ENCODE measurements at places on chromosomes 13 and 19.

- DNase-seq = no peak
These were observed 45.8 kb upstream of the RGCC start for GRCh38 chr13:41411522-41411921.

DNA sequence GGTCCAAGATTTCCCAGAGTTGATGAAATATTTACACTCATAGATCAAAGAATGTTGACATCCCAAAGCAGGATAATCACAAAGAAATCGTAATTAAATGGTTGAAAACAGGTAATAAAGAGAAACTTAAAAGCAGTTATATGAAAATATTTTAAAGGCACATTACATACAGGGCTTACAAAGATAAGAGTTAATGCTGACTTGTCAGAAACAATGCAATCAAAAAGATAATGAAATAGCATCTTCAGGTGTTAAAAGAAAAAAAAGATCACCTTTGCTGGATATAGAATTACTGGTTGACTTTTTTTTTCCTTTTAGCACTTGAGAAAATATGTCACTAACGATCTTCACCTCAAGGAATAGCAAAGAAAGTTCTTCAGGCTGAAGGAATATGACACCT, 48.8 kb downstream of the KCTD15 start:
- DNase-seq = no peak

- DNase-seq = no peak
These were observed 79.5 kb upstream of the KL start for GRCh38 chr13:32936716-32937115.

DNA sequence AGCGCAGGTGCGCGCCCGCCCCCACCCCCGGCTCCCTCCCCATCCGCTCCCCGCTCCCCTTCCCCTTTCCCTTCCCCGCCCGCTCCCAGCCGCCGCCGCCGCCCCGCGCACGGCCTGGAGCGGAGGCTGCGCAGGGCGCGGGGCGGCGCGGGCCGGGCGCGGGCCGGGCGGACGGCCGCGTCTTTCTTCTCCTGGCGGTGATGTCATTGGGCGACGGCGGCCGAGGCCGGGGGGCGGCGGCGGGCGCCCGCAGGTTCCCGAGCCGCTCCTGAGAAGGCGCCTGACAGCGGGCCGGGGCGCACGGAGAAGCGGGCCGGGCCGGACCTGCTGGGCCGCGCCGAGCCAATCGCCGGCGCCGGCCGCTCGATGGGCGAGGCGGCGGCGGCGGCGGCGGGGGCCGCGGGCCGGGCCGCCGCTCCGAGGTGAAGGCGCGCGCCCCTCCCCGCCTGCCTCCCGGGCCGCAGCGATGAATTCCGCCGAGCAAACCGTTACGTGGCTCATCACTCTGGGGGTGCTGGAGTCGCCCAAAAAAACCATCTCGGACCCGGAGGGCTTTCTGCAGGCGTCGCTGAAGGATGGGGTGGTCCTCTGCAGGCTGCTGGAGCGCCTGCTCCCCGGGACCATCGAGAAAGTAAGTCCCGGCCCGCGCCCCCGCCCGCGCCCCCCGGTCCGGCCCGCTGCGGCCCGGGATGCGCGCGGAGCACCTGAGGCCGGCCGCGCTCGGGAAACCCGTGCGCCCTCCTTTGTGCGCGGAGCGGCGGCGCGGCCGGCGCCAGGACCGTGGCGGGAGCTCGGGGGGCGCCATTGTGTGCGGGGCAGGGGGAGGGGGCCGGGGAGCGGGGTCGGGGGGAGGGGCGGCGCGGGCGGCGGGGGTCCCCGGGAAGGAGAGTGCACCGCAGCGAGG, at the start of gene ARHGEF7:
ARHGEF7 (plus strand) TSS at position 250 of the 904 bp plus-strand sequence; CDS start at position 467, 217 bp downstream.
- DNase-seq = no peak

DNA sequence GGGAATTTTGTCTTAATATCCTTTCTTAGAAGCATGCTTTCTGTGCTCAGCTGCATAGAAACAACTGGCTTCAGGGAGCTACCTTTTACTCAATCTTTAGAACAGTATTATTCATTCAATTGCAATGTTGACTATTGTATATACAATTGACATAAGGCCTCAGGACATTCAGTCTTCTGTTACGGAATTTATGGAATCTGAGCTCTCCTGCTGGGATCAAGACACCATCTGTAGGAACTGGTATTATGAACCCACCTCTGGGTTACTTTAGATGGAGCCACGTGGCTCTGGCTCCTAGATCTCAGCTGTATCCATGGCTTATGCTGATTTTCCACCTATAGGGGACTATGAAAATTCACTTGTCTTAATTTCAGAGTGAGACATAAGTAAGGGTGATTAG, 716.2 kb upstream of the GPC6 start:
- DNase-seq = no peak

DNA sequence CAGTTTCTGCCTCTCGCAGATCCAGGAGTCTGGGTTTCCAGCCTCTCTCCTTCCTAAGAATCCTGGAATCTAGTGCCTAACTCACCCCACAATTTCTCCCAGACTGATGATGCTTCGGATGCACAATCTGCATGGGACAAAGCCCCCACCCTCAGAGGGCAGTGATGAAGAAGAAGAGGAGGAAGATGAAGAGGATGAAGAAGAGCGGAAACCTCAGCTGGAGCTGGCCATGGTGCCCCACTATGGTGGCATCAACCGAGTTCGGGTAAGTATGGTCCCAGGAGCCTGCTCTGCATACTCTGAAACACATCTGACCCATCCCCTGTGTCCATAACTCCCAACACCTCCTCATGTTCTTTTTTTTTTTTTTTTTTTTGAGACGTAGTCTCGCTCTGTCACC, 796 bp downstream of the GRWD1 start:
- no peak for DNase-seq

DNA sequence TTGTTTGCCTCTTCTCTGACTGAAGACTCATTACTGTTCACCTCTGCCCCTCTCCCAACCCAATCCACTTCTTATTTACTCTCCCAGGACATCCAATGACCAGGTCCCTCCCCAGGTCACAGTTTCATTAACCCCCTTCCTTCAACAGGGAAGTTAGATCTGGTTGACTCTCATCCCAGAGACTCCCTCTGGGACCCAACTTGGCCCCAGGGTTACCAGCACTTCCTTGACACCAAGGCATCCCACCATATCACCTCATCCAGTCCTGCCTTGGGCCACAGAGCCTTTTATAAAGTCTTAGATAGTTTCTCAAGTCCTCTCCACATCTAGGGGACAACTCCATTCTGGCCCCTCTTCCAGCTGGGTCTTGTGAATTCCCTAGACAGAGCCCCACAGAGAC, 470.6 kb upstream of the TSHZ3 start:
- DNase-seq = no peak

GRCh38 chr19:10517760-10518443, 655 bp upstream of the S1PR5 start:
- DNase-seq = peak; percentile 19

DNA sequence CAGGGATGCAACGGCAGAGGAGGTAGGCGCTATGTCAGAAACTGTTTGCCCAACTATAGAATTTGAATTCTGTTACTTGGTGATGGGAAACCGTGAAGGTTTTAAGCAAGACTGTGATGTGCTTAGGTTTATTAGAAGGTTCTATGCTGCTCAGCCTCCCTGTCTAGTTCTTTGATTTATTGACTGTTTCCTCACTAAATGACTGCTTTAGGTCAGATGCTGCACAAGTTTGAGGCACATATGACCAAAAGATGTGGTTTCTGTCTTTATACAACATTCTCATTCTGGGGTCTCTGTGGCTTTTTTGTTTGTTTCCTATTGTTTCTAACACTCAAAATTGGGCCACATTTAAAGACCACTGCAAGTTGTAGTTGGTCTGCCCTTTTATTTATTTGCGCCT, 323.0 kb upstream of the OBI1 start:
- no peak for DNase-seq

GRCh38 chr13:27130979-27131623, 40.5 kb downstream of the USP12 start:
- peak; percentile 82 for DNase-seq

DNA sequence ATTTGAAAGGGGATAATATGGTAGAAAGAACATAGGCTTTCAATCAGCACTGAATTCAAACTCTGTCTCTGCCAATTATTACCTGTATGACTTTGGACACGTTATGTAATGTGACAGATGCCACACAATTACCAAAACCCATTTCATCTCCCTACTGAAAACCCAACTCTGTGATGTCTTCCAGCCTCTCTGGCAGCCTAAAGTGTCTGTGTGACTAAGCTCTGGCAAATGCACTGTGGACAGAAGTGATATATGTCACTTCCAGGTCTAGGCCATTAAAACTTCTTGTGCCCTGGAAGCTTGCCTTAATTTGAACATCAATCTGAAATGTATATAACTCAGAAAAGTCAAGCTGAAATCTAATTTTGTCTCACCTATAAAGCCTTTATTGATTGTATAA, 552.0 kb downstream of the RFC3 start:
- no peak for DNase-seq

GRCh38 chr19:47056411-47056810, 8.0 kb upstream of the TMEM160 start:
- no peak for DNase-seq

DNA sequence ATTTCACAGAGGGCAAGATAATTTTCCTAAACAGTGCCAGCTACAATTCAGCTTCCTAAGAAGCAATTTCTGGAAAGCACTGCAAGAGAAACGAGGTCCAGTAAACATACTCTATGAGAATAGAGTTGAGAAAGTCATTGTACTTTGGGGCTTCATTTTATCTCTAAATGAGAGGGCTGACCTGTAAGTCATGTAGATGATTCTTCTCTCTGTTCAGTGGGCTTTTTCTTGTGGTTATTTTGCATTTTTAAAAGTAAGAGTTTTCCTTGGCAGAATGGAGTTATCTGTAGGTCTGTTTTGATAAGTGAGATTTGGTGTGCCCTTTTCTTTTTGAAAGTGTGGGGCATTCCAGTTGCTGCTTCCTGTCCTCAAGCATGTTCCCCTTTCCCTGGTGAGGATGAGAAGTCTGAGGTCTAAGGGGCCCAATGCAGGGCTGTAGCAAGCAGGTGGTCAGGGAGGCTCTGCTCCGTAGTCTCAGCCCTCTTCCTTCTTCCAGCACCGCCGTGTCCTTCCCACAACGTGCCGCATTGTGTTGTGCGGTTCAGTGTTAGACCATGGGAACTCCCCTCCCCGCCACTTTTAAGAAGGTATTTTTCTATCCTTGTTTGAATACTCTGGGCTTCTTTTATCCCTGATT, 86.3 kb downstream of the ARHGEF7 start:
- DNase-seq = no peak

DNA sequence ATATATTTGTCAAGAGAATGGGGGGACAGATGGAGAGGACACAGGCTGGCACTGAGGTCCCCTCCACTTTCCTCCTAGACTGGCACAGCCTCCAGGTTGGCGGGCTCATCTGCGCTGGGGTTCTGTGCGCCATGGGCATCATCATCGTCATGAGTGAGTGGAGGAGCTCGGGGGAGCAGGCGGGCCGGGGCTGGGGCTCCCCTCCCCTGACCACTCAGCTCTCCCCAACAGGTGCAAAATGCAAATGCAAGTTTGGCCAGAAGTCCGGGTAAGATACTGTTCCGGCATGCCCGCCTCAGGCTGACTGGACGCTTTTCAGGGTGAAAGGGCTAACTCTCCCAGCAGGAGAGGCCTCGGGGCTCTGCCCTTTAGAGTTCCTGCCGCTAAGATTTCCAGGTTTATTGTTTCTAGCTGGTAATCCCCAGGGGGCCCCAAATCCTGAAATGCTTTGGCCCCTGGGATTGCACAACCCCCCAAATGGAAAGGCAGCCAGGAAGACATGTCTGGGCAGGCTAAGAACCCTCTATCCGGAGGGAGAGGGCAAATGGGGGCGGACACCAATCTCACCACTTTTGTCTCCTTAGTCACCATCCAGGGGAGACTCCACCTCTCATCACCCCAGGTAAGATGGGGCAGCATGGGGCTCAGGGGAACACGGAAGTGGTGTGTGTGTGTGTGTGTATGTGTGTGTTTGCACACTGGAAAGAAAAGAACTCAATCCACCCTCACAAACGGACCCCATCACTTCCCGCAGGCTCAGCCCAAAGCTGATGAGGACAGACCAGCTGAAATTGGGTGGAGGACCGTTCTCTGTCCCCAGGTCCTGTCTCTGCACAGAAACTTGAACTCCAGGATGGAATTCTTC, 7.3 kb downstream of the FXYD3 start:
- no peak for DNase-seq

GRCh38 chr19:57010541-57010940, 109.2 kb upstream of the USP29 start:
- no peak for DNase-seq

DNA sequence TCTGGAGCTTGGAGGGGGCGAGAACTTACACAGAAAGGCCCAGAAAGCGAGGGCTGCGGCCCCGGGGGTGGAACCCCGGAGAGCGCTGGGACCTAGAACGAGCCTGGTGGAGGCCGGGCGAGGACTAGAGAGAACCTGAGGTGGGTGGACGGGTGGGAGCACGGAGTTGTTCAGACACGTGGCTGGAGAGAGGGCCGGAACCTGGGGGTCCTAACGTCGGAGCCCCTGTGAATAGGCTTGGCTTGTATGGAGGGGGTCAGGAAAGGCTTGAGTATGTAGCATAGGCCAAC, 383 bp downstream of the ZNF581 start:
- no peak for DNase-seq
